Effector memory CD8-positive, alpha-beta T cell (primary cell): ENCODE measurements at places on chromosomes 2 and 18.
A peak's percentile ranks its signal among the peaks of the same experiment; 100 is the strongest.

DNA sequence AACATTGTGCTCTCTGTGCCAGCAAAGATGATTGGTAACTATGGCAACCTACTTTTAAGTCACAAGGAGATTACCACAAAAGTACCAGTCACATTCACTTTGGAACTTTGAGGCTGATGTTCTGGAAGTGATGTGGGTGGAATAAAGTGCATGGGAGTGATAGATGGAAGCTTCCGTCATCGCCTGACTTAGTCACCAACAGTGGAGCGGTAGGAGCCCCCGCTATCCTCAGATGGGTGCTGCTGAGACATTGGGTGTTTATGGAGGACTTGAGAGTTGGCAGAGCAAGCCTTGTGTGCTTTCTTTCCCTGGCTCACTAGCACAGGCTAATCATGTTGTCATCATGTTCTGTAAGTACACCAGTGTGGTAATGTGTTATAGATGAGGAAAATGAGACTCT lies 4.6 kb downstream of the PPP1R7 start:
- no peaks in the 10 kb centered on the region for H3K27me3 ChIP-seq
- DNase-seq, result no peak
- no peak overlapping the region for H3K27ac ChIP-seq
- no peak overlapping the region for H3K4me3 ChIP-seq

DNA sequence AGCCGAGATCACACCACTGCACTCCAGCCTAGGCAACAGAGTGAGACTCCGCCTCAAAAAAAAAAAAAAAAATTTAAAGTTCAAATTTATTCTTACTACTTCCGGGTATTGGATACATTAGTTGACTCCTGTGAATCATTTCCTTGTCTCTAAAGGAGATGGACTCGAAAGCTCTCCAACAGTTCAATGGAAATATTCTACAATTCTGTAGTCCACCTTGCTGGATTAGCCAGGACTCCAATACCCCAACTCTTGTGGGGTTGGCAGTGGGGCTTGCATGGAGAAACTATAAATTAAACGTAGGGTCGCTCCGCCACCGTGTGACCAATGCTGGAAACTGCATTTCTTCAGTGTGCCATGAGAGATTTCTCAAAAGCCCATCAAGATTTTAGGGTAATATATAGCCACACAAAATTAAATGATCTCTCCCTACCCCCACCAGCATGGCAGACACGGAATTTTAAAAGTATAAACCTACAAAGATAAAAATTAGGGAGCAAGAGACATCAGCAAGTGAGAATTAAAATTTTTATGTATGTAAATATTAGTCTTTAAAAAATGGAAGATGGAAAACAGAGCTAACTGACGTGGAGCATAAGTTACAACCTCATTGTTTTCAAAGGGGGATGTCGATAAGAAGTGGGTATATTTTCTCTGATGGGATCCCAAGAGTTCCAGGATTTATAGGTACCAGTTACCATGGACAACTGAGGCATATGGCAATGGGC lies 27.8 kb upstream of the GAREM2 start:
- H3K36me3 ChIP-seq, result peaks cover 2% of the 10 kb centered on the region
- DNase-seq, result peak; percentile 44
- H3K4me1 ChIP-seq, result no peaks in the 10 kb centered on the region
- no peak overlapping the region for H3K27ac ChIP-seq

DNA sequence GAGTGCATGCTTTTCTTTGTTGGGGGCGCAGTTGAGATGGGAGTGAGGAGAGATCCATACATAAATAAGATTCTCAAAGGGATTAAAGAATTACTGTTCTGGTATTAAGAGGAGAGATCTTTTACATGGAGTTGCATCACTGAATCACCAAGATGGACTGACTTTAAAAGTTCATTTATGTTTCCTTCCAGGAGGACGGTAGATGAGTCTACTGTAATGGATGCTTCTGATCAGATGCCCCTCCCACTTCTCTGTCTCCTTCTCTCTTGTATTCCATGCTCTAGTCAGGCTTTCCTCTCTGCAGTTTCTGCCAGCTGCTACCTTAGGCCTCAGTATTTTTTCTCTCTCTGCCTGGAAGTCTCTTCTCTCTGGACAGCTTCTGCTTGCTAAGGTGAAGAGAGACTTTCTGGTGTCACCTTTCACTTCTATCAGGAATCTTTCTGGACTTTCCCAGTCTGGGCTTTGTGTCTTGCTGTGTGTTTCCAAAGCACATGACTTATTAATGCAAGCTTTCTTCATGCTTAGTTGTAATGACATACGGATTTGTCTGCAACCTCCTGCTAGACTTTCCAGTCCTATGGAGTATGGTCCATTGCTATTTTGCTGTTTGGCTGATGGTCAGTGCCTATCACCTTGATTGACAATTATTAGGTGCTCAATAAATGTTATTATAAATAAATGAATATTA lies 23.6 kb downstream of the FAM171B start:
- no peak overlapping the region for H3K27ac ChIP-seq
- H3K4me3 ChIP-seq, result no peak overlapping the region
- H3K27me3 ChIP-seq, result no peaks in the 10 kb centered on the region
- no peaks in the 10 kb centered on the region for H3K4me1 ChIP-seq

DNA sequence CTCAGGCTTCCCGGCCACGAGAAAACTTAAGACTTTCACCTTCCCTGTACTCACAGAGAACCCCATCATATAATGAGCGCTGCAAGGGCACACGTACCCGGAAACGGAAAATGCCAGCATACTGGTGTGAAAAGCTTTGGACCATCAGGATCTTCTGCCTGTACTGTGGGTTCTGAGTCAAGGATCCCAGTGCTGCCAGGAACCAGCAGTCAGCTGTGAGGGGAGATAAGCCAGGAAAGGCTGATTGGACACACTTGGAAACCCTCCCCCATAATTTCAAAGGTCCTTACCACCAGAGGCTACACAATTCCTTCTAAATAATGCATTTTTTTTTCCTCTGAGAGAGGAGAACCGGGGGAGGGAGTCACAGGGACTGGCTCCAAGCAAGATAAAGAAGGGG lies 31.4 kb downstream of the CAPN13 start:
- H3K4me3 ChIP-seq, result no peak overlapping the region
- DNase-seq, result no peak
- H3K27ac ChIP-seq, result no peak overlapping the region
- no peaks in the 10 kb centered on the region for H3K36me3 ChIP-seq

DNA sequence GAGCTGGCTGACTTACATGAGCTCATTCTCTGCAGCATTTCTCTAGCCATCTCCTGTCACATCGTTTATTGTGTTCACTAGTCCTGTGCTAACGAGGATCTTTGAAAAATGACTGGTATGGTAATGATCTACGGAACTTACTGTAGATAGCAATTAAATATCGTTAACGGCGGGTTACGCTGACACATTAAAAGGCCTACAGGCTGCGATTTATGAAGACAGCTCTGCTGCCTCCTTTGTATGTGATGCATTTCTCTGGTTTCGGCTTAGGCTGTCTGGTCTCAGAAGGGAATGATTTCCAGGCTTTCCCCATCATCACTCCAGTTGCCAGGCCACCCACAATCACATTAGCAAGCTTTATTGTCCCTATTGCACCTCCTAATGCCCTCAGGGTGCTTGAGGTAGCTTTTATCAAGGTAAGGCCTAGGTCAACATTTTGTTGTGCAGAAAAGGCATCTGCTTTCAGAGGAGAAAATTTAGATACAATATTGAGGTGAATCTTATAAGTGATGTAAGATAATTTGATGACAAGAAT lies 284.4 kb downstream of the SOX11 start:
- no peak for DNase-seq
- H3K4me1 ChIP-seq, result no peaks in the 10 kb centered on the region
- no peak overlapping the region for H3K27ac ChIP-seq
- no peaks in the 10 kb centered on the region for H3K36me3 ChIP-seq
- H3K4me3 ChIP-seq, result no peak overlapping the region
- no peaks in the 10 kb centered on the region for H3K27me3 ChIP-seq

- no peak overlapping the region for H3K27ac ChIP-seq
- DNase-seq, result no peak
- H3K4me3 ChIP-seq, result no peak overlapping the region
These were observed 392.0 kb upstream of the LYPD1 start for GRCh38 chr2:133061874-133062593.

- peaks cover 5% of the 10 kb centered on the region for H3K4me1 ChIP-seq
- peaks cover 90% of the 10 kb centered on the region for H3K27me3 ChIP-seq
- peaks cover 3% of the 10 kb centered on the region for H3K36me3 ChIP-seq
- no peak overlapping the region for H3K4me3 ChIP-seq
- H3K27ac ChIP-seq, result no peak overlapping the region
- no peak for DNase-seq
These were observed 2.1 kb downstream of the PROKR1 start for GRCh38 chr2:68645523-68645922.

DNA sequence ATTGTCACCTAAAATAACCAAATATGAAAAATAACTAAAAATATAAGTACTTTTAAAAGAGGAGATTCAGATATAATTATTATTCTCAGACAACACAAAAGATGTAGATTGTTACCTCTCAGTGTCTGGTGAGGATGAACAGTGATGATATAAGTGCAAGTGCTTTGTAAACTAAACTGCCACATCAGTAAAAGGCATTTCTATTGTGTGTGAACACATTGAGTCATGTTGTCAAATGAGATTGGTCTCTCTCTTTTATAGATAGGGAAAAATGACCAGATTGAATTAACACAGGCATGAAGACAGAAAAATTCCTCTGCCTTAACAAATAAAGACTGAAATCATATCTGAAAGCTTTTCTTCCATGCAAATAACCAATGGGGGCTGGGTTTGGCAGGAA lies 182.4 kb upstream of the TMEFF2 start:
- no peaks in the 10 kb centered on the region for H3K36me3 ChIP-seq
- no peaks in the 10 kb centered on the region for H3K27me3 ChIP-seq
- H3K4me3 ChIP-seq, result no peak overlapping the region
- no peak overlapping the region for H3K27ac ChIP-seq
- no peaks in the 10 kb centered on the region for H3K4me1 ChIP-seq

GRCh38 chr2:126911111-126911796 lies 12.6 kb downstream of the TEX51 start:
- peaks cover 90% of the 10 kb centered on the region for H3K27me3 ChIP-seq
- no peak overlapping the region for H3K27ac ChIP-seq

DNA sequence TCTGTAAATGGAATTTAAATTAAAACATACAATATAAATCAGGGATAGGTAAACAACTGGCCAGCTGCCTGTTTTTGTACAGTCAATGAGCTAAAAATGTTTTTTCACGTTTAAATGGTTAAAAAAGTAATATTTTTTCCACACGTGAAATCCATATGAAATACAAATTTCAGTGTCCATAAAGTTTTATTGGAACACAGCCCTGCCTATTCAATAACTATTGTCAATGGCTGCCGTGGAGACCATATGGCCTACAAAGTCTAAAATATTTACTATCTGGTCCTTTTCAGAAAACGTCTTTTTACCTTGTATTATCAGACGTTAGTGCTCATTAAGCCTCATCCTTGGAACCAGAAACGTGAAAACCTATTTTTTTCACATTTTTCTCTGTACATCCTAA lies 1.3 kb downstream of the TMEM17 start:
- no peak overlapping the region for H3K4me3 ChIP-seq
- peak overlapping the region; percentile 72 for H3K27ac ChIP-seq
- DNase-seq, result no peak
- peaks cover 29% of the 10 kb centered on the region for H3K27me3 ChIP-seq

DNA sequence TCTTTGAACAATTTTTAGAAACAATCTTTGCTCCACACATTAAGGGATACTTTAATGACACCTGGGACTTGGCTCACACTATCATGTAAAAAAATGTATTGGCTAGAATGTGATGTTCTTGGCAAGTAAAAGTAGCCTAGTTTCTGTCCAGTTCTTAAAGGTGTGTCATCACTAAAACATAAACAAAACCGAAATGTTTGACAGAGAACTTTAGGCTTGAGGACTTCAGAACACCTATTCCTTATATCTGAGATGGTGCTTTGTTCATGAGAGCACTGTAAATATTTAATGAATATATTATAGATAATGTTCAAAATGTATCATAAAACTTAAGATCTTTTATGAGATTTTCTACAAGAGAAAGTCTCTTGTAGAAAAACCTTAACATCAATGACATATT lies 19.8 kb upstream of the HNRNPA3 start:
- H3K27me3 ChIP-seq, result no peaks in the 10 kb centered on the region
- no peak overlapping the region for H3K4me3 ChIP-seq
- DNase-seq, result no peak
- H3K36me3 ChIP-seq, result no peaks in the 10 kb centered on the region
- H3K4me1 ChIP-seq, result no peaks in the 10 kb centered on the region

- H3K4me1 ChIP-seq, result no peaks in the 10 kb centered on the region
- DNase-seq, result no peak
- H3K4me3 ChIP-seq, result no peak overlapping the region
- no peaks in the 10 kb centered on the region for H3K27me3 ChIP-seq
These were observed 114.0 kb downstream of the CYP26B1 start for GRCh38 chr2:72033636-72034035.

GRCh38 chr2:66441581-66442320 lies 6.8 kb downstream of the MEIS1 start:
- no peaks in the 10 kb centered on the region for H3K4me1 ChIP-seq
- H3K27me3 ChIP-seq, result peaks cover 64% of the 10 kb centered on the region
- no peak overlapping the region for H3K27ac ChIP-seq
- no peaks in the 10 kb centered on the region for H3K36me3 ChIP-seq
- no peak for DNase-seq

- H3K27me3 ChIP-seq, result no peaks in the 10 kb centered on the region
- DNase-seq, result no peak
- no peak overlapping the region for H3K4me3 ChIP-seq
- H3K27ac ChIP-seq, result peak overlapping the region; percentile 75
- no peaks in the 10 kb centered on the region for H3K36me3 ChIP-seq
- peaks cover 26% of the 10 kb centered on the region for H3K4me1 ChIP-seq
These were observed 123.5 kb upstream of the EPAS1 start for GRCh38 chr2:46173636-46174250.

- no peak overlapping the region for H3K4me3 ChIP-seq
- peaks cover 19% of the 10 kb centered on the region for H3K4me1 ChIP-seq
- no peaks in the 10 kb centered on the region for H3K36me3 ChIP-seq
- no peak for DNase-seq
- H3K27ac ChIP-seq, result peak overlapping the region; percentile 59
These were observed 73.4 kb upstream of the ID2 start for GRCh38 chr2:8608411-8608954.

- H3K27ac ChIP-seq, result no peak overlapping the region
- no peaks in the 10 kb centered on the region for H3K4me1 ChIP-seq
- H3K36me3 ChIP-seq, result peaks cover 37% of the 10 kb centered on the region
- no peaks in the 10 kb centered on the region for H3K27me3 ChIP-seq
- DNase-seq, result peak; percentile 37
These were observed 15.0 kb downstream of the KCNJ13 start for GRCh38 chr2:232761301-232761907.

DNA sequence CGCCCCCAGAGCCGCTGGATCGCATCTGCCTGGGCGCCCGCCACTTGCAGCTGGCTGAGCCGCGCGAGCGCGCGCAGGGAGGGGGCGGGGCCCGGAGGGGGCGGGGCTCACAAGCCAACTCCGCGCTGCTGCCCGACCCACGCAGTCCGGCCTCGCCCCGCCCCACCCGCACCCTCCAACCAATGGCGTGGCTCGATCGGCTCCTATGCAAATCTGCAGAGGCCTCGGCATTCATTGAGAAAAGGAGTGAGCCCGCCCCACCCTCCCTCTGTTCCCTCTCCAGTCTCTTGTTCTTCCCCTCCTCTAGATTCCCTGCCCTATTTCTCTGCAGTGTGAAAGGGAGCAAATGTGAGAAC lies at the start of gene ALK:
Gene ALK (minus strand): TSS at position 27 of the 356 bp plus-strand sequence. CDS start 927 bp downstream, outside the sequence.
- no peaks in the 10 kb centered on the region for H3K36me3 ChIP-seq
- H3K27ac ChIP-seq, result no peak within 1 kb of the TSS
- peaks cover 74% of the 10 kb centered on the region for H3K27me3 ChIP-seq
- H3K4me1 ChIP-seq, result peaks cover 7% of the 10 kb centered on the region

GRCh38 chr2:95004287-95004686 lies 21.2 kb upstream of the MAL start:
- no peak overlapping the region for H3K27ac ChIP-seq
- peaks cover 68% of the 10 kb centered on the region for H3K27me3 ChIP-seq
- no peak overlapping the region for H3K4me3 ChIP-seq
- H3K36me3 ChIP-seq, result peaks cover 3% of the 10 kb centered on the region
